ENCODE measurements at places on chromosomes 6 and 20. TPM values are rescaled to one million over a fixed set of nuclear protein-coding genes. Genes with fewer than 3 reads are reported as not detected.

Gene SALL4
- polyA plus RNA-seq, result 0.12 TPM

Gene WFDC12
- polyA plus RNA-seq, result 1.2 TPM

Gene TMEM151B
- polyA plus RNA-seq, result not detected

Gene SLC44A4
- polyA plus RNA-seq, result 252 TPM

Gene HMGN3
- 69.4 TPM for polyA plus RNA-seq

Gene SPAG4
- polyA plus RNA-seq, result 4.1 TPM

Gene HLA-E
- polyA plus RNA-seq, result 181 TPM

Gene ANKEF1
- 2.4 TPM for polyA plus RNA-seq

Gene ITPR3
- polyA plus RNA-seq, result 10.2 TPM

Gene CEP85L
- 0.60 TPM for polyA plus RNA-seq

Gene ARFGEF3
- 5.2 TPM for polyA plus RNA-seq

Gene STMND1
- polyA plus RNA-seq, result 2.1 TPM

Gene REM1
- polyA plus RNA-seq, result 1.2 TPM

Gene FKBP1C
- 3.0 TPM for polyA plus RNA-seq

GRCh38 chr6:158174024-158174423 is 5.9 kb downstream of the GTF2H5 start:
- DNase-seq, result no peak

DNA sequence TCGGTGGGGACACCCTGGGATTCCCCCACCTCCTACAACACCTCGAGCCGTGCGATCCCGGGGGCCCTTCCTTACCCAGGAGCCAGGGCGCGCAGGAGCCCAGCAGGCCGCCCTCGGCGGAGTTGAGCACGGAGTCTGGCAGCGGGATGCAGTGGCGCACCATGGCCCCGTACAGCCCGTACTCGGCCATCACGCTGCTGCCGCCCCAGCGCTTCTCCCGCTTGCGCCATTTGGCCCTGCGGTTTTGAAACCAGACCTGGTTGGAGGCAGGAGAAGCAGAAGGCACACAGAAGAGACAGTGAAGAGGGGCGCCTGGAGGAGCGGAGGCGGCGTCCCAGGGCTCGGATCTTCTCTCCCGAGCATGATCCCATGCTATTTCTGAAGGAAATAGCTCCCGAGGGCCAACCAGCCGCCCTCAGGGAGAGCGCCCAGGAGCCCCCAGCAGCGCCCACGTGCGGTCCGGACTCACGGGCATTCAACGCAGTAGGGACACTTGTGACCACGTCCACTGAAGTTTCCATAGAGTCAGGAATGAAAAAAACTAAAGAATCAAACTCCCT is 4.3 kb downstream of the VSX1 start:
- peak; percentile 78 for DNase-seq

DNA sequence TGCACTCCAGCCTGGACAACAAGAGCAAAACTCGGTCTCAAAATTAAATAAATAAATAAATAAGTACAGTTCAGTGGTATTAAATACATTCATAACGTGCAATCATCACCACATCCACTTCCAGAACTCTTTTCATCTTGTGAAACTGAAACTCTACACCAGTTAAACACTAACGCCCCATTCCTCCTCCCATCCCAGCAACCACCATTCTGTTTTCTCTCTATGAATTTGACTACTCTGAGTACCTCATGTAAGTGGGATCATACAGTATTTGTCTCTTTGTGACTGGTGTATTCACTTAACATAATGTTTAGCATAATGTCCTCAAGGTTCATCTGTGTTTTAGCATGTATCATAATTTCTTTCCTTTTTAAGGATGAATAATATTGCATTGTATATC is 29.1 kb upstream of the SCML4 start:
- DNase-seq, result no peak

DNA sequence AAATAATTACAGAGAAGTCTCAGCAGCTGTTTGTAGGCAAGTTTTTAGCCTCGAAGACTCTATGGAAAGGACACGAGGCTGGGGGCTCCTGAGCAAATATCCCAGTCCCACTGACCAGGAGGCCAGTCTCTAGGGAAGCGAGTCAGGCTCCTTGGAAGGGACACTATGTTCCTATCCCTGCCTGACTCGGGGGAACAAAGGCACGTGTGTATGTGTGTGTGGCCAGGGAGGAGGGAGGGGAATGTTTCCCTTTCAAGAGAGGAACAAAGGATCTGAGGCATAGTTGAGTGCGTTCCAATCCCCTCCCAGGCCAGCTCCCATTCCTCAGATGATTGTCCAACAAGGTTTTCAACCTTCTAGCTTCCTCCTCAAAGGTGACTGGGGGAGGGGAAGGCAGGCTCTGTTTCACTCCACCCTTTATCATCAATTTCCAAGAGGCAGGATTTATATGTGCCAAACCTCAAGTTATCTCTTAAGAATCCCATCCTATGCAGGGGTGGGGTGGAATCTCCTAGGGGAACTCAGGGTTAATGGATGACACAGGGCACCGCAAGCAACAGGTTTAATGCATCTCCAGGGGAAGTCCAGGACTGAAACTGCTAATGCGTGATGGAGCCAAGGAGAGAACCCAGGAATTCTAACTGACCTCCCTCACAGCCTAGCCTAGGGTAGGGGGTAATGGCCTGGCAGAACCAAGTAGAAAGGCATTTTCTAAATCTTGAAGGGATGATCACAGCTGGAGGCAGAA is 9.9 kb downstream of the BCL2L1 start:
- peak; percentile 97 for DNase-seq

- no peak for DNase-seq
These were observed 101.4 kb upstream of the PDE7B start for GRCh38 chr6:135750081-135750480.

DNA sequence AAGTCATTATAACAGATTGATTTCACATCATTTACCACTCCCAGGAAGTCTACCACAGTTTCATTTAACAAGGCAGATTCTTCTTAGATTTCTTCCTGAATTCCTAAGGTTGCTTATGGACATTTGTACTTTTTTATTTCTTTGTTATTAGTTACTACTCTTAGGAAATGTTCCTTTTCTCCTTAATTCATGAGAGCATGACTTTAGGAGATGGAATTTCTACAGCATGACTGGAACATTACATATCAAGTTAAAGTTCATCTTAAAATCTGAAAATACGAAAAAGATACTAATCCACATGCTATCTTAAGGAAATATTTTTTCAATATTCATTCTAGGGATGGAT is 22.3 kb downstream of the CNKSR3 start:
- no peak for DNase-seq

GRCh38 chr6:47206626-47207025 is 103.1 kb downstream of the TNFRSF21 start:
- no peak for DNase-seq

- no peak for DNase-seq
These were observed 394.5 kb downstream of the CDC5L start for GRCh38 chr6:44781912-44782597.

- DNase-seq, result no peak
These were observed 82.3 kb upstream of the RIPOR2 start for GRCh38 chr6:25017932-25018567.
